ENCODE measurements at places on chromosomes 7 and 10.
A peak's percentile ranks its signal among the peaks of the same experiment; 100 is the strongest.

- DNase-seq: peak; percentile 13
These were observed 220.5 kb downstream of the KLF6 start for GRCh38 chr10:3564346-3565002.

GRCh38 chr7:128017862-128018845 lies 13.1 kb downstream of the LRRC4 start:
- DNase-seq: peak; percentile 86

GRCh38 chr10:7881119-7881518 lies 62.8 kb downstream of the TAF3 start:
- DNase-seq: no peak

DNA sequence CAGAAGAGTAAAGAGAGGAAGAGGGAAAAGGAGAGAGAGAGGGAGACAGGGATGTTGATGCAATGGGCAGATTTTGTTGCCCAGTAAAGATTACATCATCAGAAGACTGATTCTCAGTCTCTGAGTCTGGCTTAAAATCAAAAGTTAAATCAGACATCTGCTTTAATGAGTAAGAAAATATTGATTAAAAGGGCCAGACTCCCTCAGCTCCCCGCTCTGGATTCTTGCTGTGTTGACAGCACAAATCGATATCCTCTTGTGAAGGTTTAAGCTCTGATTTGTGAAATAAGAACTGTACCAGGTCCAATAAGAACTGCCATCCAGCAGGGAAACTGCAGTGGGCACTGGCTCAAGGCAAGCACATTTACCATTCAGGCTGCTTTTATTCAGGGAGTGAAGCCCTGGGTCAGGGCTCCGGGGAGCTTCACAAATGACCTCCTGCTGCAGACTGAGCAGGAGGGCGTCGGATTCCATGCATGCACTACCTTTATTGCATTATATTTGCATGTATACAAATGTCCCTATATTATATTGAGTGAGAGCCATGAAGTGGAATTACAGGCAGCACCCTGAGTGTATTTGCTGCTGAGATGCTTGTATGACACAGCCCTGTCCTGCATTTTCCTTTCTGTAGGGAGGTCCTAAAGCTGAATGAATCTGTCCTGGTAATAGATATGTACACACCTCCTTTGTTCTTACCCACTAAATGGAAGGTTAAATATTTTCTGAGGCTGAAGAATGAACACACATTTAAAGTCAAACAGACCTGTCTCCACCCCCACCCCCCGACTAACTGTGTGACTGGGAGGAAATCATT lies 401.5 kb downstream of the REEP3 start:
- no peak for DNase-seq

DNA sequence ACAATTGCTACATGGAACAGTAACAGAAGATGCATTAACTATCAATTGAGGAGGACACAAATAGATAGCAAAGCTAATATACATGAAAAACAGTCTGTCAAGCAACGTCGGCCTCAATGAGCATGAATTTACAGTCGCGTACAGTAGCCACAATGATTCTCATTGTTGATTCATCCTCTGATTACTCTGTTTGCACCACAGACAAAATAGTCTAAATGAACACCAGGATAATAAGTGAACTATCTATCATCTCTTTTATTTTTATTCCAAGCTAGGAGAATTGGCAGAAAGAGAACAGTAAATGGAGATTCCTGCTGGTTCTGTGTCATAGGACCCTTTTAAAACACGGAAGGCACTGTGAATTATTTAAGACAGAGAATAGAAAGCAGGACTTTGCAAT lies 108.5 kb downstream of the EVX1 start:
- DNase-seq: no peak

GRCh38 chr10:71359364-71360046 lies 37.2 kb upstream of the CDH23 start:
- no peak for DNase-seq

DNA sequence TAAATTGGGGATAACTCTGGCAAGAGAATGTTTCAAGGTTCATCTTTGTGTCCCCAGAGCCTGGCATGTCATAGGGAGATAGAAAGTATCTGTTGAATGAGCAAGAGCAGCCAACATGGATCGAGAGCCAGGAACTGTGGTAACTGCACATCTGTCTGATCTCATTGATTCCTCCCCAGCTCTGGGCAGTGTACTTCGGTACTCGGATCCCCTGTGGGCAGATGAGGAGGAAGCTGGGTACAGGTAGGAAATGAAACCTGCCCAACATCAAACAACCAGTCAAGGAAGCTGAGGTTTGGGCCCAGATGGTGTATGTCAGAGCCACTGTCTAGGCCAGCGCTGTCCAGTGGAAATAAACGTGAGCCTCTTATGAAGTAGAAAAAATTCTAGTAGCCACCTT lies 76.4 kb downstream of the GRK5 start:
- no peak for DNase-seq

DNA sequence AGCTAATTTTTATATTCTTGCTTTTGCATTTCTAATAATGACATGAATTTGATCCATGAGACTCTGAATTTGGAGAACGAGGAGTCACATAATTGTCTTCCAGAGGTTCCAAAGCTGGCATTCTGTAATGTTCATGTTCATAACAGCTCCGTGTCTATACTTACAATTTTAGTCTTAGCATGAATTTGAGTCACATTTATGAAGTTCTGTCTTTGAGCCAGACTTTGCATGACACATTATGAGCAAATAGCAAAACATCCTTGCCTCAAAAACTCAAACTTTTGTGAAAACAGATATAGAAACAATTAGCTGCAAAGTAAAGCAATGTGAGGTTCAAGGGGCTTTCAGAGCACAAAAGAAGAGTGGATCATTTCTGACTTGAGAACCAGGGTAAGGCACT lies 44.5 kb upstream of the CAV2 start:
- DNase-seq: no peak

DNA sequence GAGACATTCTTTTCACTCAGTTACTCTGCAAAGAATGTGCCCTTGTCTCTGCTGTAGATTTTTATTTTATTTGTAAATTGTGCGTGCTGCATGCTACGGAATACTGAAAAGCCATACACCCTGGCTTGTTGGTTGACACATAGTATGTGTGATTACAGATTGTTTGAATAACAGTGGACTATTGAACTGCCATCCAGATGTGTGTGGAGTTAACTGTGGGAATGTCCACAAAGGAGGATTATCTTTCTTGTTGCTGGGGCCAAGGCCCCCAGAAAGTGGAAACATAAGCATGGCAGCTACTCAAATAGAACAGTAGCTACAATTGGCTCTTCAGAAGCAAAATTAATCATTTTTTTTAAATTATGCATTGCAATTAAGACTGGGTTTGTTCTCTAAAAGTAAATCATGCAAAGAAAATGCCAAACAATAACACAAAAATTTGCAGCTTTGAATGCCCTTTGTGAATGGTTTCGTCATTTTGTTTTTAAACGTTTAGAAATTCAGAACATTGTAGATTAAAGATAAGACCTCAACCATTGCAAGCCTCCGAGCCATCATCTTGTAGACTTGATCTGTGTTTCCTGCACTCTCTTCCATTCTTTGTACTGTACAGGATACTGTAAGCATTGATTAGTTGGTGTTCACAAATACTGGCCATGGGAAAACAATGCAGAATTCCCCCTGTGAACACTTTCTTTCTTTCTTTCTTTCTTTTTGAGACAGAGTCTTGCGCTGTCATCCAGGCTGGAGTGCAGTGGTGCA lies 210.3 kb upstream of the TCF7L2 start:
- DNase-seq: no peak

DNA sequence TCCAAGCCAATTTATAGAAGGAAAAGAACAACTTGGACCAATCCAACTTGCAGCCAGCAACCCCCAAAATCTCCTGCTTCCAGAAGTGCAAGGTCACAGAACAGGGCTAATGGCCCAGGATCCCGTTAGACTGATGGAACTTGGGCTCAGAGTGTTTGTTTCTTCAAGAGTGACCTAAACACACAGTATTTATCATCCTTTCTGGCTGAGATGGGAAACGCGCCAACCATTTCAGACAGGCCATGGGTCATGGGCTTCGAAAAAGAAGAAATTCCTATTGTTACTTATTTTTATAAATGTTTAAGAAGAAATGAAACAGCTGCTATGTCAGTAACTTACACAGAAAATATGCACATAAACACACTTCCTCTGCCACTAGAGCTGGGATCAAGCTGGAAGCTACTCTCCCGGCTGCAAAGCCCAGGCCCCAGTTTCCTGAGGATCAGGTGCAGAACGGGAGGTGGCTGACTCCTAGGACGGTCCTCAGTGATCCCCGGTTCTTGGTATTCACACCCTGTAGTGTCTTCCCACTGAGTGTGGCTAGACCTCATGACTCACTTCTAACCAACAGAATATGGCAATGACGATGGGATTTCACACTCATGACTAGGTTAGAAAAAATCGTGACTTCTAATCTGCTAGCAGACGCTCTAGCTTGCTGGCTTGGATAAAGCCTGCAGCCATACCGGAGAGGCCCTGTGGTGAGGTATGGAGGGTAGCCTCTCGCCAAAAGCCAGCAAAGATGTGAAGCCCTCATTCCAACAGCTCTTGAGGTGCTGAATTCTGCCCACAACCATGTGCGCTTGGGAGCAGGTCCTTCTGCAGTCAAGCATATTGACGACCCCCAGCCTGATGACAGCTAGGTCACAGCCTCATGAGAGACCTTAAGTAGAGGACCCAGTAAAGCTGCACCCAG lies 60.2 kb downstream of the CHST15 start:
- peak; percentile 9 for DNase-seq

DNA sequence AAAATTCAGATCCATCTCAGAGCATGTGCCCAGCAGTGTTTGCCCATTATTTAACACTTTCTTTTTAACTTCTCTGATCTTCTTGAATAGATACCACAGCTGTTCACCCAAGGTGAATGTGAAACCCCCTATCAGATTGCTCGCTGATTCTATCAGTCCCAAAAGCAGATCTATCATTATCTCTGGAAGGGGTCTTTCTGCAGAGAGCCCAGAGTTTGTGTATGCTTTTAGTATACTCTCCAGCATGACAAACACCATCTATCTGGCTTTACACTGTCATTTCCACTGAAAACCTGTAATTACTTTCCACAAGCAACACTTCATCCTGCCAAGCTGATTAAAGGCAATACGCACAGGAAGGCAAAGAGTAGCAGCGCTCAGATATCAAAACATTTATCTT lies 168.2 kb downstream of the CACNA2D1 start:
- no peak for DNase-seq
